Ascending aorta (tissue), 2 donors: ENCODE measurements at places on chromosomes 13 and 19.

DNA sequence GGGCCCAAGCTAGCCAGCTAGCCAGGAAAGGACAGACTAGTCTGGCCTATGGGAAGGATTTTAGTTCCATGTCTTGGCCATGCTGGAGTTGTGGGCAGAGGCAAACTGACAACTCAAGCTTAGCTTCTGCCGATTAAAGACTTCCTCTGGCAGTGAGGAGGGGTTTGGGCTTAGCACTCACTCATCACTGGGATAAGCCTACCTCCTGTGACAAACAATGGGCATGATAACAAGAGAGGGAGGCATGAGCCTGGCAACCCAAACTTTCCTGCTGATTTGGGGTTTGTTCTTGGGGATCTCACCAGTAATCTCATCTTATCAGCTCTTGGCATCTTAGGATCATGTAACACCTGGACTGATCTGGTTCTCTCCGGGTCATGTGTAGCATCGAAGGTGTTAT lies 83.6 kb downstream of the KL start:
- no peak for DNase-seq

DNA sequence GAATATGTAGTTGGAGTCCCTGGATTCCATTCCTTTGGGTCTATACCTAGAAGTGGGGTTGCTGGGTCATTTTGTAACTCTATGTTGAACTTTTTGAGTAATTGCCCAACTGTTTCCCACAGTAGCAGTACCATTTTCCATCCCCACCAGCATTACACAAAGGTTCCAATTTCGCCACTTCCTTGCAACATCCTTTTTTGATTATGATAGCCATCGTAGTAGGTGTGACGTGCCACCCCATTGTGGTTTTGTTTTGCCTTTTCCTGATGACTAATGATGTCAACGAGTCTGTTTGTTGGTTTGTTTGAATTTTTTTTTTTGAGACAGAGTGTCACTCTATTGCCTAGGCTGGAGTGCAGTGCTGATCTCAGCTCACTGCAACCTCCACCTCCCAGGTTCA lies 3.3 kb upstream of the PEX11G start:
- no peak for DNase-seq

DNA sequence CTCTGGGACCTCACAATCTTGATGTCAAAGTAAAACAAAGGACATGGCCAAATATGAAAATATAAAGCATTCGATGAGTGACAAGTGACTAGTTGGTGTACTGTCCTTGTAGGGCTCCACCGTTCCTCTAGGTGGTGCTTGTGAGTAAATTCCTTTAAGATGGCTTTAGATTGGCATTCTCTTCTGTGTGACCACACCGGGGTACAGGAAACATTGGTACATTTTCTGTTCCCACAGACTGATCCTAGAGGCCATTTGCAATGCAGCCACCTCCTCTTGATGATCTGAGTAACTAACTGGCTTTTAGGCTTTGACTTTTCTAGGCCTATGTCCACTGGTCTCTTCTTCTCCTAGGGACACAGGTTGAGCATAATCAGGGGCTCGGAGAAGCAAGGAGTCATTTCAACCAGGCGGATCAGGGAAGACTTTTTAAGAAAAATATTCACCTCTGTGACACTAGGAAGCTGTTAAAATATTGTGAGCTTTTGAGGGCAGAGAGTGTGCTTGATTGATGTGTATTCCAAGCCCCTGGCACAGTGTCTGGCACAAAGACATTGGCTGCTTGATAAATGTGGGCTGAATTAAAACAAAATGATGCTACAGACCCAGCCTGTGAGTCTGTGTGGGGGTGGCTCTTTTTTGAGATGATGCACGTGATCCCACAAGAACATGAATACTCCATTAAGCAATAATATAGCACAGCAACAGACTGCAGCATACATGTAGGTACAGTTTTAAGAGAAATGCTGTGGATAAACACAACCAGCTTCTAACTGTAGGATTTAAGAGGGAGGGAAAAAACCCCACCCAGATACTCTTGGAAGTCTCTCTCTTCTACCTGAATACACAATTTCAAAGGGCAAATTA lies 21.0 kb downstream of the EPSTI1 start:
- no peak for DNase-seq

DNA sequence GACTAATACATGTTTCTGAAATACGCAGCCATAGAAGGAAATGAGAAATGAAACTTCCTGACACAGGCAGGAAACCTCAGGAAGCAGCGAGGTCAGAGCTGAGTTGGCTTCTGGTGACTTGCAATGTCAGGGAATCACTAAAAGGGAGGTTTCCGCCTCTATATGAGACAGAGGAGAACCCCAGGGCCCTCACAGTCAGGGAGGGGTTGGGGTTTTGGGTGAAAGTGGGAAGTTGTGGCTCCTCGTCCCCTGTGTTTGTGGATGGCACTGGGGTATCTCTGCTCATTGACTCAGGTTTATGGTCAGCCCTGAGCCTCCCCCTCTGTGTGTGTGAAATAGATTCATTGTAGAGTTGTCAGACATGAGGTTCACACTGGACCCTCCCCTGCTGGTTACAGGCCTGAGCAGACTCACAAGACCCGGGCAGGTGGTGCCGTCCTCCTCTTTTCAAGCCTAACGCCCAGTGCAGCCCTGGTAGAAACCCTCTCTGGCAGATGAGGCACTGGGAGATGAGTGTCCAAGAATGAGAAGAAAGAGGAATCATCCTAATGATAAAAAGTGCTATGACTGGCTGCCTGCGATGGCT lies 5.5 kb upstream of the LILRA6 start:
- DNase-seq: no peak

- DNase-seq: no peak
These were observed 10.2 kb downstream of the ANGPTL4 start for GRCh38 chr19:8373867-8374813.

DNA sequence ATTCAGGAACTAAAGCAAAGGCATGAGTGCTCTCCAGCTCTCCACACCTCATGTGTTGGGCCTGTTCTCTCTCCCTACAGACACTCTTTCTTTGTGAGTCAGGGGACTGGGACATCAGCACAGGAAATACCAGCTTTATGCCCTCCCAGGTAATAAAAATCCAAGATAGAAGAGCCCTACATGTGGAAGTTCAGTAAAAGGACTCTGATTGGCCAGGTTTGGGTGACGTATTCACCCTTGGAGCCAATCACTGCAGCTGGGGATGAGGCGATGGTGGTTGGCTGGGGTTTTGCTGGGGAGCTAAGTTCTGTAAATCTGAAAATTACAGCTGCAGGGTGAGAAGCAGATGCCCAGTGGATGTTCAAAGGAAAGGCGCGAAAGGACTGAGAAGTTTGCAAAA lies 32.5 kb downstream of the CCDC70 start:
- no peak for DNase-seq

DNA sequence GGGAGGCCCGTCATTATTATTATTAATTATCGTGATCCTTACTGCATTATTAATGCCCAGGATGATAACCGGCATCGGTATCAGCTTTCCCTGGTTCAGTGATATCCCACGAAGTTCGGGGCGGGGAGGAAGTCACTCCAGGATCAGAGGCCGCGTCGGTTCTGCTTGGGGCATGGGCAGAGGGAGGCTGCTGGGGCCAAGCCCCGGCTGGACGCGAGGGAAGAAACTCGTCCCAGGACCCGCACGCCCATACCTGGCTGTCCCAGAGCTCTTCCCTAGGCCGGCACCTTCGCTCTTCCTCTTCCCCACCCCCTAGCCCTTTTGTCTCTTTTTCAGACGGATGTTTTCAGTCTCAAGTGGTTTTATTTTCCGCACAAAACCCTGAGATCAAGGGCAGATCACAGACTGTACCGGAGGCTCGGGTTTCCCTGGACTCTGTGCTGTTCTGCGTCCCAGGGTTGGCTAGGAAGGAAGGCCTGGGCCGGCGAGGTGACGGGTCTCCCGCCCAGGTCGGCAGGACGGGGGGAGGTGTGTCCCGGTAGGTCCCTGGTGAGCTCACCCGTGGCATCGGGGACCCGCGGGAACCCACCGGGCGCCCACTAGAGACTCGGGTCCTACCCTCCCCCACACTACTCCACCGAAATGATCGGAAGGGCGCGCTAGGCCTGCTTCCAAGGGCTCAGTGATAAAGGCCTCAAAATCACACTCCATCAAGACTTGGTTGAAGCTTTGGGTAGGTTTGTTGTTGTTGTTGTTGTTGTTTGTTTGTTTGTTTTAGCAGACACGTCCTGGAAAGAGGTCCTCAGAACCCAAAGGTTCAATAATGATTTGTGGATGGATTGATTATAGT lies 7.9 kb downstream of the ZIC2 start:
- DNase-seq: no peak

DNA sequence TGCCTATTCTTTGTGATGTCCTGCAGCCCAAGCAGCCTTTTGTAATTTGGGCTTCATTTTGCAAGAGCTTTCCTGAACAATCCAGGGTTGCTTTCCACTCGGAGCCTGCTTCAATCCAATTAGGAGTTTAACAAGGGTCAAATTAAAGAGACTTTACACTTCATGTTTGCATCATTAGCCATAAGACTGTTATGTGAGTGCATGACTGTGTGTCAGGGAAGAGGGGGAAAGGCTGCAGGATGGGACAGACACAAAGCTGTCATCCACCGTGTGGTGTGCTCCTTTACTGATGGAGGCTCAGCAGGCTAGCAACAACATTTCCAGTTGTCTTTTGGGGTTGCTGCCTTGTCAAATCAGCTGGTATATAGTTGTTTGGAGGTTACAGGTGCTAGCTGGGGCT lies 23.7 kb upstream of the MAB21L1 start:
- DNase-seq: no peak

DNA sequence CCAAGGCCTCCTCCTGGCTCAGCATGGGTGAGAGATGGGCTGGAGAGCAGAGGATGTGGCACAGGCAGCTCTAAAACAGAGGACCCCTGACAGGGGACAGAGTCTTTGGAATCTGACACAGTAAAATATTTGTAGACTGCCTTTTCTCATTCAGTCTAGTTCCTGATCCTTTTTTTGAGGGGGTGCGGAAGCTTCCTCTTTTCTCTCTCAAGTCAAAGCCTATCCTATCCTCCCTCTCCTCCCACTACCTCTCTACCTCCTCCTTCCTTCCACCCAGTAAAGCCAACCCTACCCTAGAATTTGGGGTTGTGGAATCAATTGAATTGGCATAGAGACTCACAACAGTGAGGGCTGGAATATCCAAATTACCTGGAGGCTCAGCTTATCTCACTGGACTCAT lies 82.0 kb downstream of the TEX26 start:
- DNase-seq: no peak
